T-helper 2 cell treated with Interferon-gamma antibody and Interleukin-4, amounts not matched to agents 100 ng/mL and 5 ng/mL, for 36 hours (primary cell): ENCODE measurements at places on chromosomes 2 and 18. TPM values are rescaled to one million over a fixed set of nuclear protein-coding genes. Genes with fewer than 3 reads are reported as not detected.

CCDC74B gene
- total RNA-seq: 0.43 and 0.82 TPM in 2 replicates

LOXL3 gene
- total RNA-seq: 1.00 and 1.9 TPM in 2 replicates

HAAO gene
- total RNA-seq: 2.2 and 2.4 TPM in 2 replicates

LAMA1 gene
- not detected in 2 replicates for total RNA-seq

MERTK gene
- 0.09 and 0.27 TPM in 2 replicates for total RNA-seq

PRSS56 gene
- not detected in 2 replicates for total RNA-seq
